ENCODE measurements at places on chromosomes 11 and 22. TPM values are rescaled to one million over a fixed set of nuclear protein-coding genes. Genes with fewer than 3 reads are reported as not detected.

The OR8H3 gene
- not detected for total RNA-seq

The KIRREL3 gene
- total RNA-seq: not detected

GRCh38 chr11:78973876-78974275 lies 399.2 kb upstream of the NARS2 start:
- no peak for DNase-seq

- DNase-seq: no peak
Measured at GRCh38 chr11:62147545-62147944, 23.7 kb downstream of the INCENP start.

DNA sequence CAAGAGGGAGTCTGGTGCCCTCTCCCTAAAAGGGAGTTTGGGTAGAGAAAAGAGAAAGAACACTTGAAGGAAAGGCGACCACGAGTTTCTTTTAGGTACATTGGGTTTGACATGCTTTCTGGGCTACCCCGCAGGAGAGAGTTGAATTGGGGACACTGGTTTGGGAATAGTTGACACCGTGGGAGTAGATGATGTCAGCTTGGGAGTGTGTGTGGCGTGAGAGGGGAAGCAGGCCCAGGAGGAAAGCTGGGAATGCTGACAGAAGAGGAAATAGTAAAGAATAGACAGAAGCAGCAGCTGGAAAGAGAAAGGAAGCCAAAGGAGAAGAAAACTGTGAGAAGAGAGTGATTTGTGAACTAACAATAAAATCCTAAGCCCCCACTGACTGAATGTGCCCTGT lies 442.9 kb downstream of the DYNC2H1 start:
- DNase-seq: no peak

GRCh38 chr11:3944198-3944597 lies 88.7 kb downstream of the STIM1 start:
- DNase-seq: no peak

DNA sequence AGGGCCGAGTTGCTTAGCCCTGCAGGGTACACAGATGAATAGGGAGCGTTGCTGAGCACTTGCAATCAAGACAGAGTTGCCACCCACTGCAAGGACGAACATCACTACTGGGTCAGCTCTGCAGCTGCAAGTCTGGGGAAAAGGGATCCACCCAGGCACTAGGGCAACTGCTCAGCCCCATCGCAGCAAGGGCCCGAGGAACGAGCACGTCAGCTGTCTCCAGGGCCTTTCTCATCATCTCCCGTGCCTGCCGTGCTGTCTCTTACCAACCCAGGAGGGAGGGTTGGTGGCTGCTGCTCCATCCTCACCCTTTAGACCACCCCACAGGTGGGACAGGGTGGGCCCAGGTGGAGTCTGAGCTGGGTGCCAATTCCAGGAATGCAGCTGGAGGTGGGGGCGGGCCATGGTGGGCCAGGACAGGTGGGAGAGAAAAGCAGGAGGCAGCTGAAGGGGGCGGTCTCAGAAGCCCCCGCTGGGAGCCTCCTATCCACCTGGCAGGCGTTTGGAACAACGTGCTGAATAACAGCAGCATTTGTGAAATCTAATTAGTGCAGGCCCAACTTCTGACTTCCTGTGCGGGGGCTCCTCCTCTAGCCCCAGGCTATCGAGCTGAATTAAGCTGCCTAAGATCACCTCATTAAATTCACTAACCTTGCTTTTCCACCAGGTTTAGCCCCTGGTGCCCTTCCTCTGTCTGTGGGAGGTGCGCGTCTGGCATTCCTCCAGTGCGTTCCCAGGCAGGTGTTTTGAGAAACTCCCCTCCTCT lies 252.5 kb downstream of the ST3GAL4 start:
- DNase-seq: no peak

DNA sequence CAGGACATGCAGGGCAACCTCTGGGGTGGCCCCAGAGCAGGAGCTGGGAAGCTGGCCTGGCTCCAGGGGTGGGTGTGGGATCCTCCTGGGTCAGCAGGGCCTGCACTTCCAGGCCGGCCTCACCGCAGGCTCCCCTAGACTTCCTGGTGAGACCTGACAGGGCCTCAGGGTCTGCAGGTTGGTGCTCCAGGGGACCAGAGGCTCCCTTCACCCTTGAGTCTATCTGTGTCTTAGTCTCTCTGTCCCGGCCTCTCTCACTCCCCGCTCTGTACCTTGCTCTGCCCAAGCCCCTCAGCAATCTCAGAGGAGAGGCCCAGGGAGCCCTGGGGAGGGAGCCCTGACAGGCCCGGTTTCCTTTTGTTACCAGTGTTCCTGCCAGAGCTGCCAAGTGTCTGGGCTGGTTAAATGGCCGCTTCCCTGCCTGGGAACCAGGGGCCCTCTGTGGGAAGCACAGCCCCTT lies 13.9 kb downstream of the CD82 start:
- DNase-seq: no peak

DNA sequence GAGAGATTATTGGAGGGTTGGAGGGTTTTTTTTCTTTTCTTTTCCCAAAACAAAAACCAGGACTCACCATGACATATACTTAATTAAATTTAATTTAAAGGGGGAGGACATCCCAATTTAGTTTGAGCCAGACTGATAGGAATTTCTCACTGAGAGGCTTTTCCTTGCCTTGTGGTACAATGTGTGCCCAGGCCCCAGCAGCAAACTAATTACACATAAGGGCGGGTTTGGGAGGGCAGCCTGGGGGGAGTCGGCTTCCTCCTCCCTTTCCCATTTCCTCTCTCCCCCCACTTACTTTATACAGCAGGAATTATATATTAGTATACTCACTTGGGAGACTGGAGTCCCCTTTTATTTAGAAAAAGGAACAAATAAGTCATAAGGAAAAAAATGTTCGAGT lies 2.9 kb downstream of the TEAD1 start:
- DNase-seq: no peak

- no peak for DNase-seq
Measured at GRCh38 chr11:62116451-62116850, 7.4 kb upstream of the INCENP start.

DNA sequence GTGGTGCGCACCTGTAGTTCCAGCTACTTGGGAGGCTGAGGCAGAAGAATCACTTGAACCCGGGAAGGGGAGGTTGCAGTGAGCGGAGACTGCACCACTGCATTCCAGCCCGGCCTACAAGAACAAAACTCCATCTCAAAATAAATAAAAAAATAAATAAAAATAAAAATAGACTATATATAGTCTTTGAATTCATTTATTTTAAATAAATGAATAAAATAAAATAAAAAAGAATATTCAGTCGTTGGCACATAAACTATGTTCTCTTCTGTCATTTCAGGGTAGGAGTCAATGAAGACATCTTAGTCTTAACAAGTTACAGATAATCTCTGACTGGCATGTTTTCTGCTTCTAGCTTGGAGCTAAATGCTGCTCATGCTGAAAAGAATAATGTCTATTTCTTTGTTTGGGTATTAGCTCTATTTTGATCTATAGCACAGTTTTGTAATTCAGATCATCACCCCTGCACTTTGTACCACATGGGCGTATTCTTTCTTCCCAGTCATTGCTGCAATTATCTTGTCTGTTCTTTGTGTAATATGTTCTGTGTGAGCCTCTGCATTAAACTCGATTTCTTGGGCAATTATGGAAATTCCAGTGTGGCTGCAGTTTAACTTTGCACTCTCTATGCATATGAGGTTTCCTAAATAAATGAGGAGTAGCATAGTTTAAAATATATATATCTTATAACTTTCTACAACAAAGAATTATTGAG lies 1.4 kb upstream of the MS4A14 start:
- DNase-seq: no peak

- DNase-seq: no peak
Measured at GRCh38 chr22:35124691-35125219, 58.8 kb downstream of the ISX start.

DNA sequence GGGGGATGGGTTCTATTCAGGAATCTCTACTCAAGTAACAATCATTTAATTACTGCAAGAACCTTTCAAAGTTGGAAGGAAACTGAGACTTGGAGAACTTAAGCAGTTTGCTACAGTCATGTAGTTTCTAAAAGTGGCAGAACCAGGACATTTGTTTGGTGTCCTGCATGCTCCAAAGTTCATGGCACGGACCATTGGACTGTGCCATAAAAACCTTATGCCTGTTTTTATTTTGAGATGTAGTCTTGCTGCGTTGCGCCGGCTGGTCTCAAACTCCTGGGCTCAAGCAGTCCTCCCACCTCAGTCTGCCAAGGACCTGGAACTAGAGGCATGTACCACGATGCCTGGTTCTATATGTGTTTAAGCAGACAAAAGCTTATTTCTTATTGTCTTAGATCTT lies 18.6 kb upstream of the AIFM3 start:
- no peak for DNase-seq

GRCh38 chr11:85768473-85769146 lies 42.3 kb downstream of the SYTL2 start:
- no peak for DNase-seq

Data from left lung (tissue), 14 donors.